ENCODE measurements at places on chromosomes 3 and 15. TPM values are rescaled to one million over a fixed set of nuclear protein-coding genes. Genes with fewer than 3 reads are reported as not detected.

The ITIH1 gene
- total RNA-seq, result not detected

The CCDC39 gene
- 2.2 TPM for total RNA-seq

The SLC28A1 gene
- total RNA-seq, result 0.20 TPM

The C3orf33 gene
- total RNA-seq, result 12.1 TPM

The RIOX2 gene
- 41.2 TPM for total RNA-seq

The TRIM42 gene
- not detected for total RNA-seq

The CCR8 gene
- total RNA-seq, result not detected

The TOPAZ1 gene
- total RNA-seq, result not detected

The HDDC3 gene
- total RNA-seq, result 21.7 TPM

The PIGZ gene
- 4.6 TPM for total RNA-seq

The KBTBD13 gene
- 0.06 TPM for total RNA-seq

The LRRN1 gene
- 57.4 TPM for total RNA-seq

The ANKRD63 gene
- not detected for total RNA-seq

The SEMA5B gene
- total RNA-seq, result 14.2 TPM

The C3orf22 gene
- not detected for total RNA-seq

The LIPC gene
- 0.99 TPM for total RNA-seq

The FAM174B gene
- total RNA-seq, result 9.9 TPM

The XCR1 gene
- total RNA-seq, result not detected

The GATA2 gene
- total RNA-seq, result 4.6 TPM

The TICRR gene
- total RNA-seq, result 2.0 TPM

The LDHAL6B gene
- not detected for total RNA-seq

The TM4SF4 gene
- total RNA-seq, result not detected

The SEMA3G gene
- total RNA-seq, result 26.6 TPM
